EH (cell line): ENCODE measurements at places on chromosomes 6 and 20.

- DNase-seq = peak; percentile 93
These were observed 51.1 kb downstream of the TCP11 start for GRCh38 chr6:35089935-35090505.

- DNase-seq = no peak
These were observed 32.0 kb downstream of the CFAP61 start for GRCh38 chr20:20084296-20084752.

GRCh38 chr20:49888212-49889000 is 26.9 kb downstream of the SPATA2 start:
- DNase-seq = peak; percentile 55

DNA sequence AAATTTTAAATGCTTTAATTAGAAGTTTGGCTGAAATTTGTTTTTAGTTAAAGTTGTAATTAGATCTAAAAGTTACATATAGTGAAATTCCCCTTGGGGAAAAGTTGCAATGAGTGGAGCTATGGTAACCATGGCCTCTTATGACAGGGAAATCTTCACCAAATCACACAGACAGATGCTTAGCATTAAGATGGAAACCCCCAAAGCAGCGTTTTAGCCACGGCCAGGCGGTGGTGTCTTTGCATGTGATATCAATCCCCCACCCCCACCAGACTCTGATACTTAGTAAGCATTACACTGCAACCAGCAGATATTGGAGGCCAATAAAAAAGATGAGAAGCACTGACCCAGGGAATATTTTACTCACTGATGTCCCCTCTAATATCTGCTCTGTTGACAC is 75.7 kb downstream of the REPS1 start:
- DNase-seq = no peak

DNA sequence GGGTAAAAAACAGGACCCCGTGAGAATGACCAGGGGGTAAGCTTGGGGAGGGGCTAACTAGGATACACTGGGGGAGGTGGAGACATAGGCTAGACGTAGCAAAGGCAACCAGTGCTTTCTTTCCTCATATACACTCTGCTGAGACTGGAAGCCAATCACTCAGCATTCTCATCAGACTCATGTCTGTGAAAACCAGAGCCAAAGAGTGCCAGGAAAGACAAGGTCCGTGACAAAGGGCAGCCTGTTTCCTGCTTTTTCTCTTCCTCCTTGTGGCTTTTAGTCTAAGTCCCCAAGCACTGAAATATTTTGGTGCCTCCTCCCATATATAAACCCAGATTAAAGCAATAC is 97.9 kb upstream of the NEDD9 start:
- DNase-seq = no peak

GRCh38 chr20:37347347-37347823 is 1.4 kb downstream of the SRC start:
- DNase-seq = no peak

DNA sequence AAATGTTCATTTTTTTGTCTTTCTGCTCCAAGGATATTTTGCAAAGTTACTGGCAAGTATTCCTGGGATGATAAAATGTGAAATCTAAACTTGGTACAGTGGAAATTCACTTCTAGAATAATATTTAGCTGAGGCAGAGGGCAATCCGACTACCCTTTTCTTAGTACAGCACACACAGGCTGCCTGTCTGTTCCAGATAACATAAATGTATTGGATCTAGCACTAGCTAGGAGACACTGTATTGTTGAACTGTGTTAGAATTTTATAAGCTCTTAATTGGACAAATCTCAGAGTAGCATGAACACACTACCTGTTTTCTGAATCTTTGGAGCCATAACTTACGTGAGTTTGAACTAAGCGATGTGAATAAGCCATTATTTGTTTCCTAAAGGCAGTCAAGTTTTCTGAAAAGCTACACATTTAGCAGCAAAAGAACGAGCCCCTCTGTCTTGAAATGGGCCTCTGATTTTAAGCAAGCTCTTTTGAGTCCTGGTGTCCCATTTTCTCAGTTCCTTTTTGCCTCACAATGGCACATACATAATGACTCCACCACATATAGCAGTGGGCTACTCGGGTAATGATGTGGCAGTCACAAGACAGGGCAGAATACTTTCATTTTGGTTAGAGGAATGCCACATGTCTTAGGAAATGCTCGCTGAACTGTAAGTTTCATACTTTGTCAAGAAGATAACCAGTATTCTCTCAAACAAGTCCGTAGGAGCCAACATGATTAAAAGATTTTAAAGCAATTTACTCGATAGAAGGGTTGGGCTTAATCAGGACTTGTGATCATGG is 116.5 kb upstream of the ESR1 start:
- peak; percentile 62 for DNase-seq

GRCh38 chr6:30682143-30683117 is 4.0 kb downstream of the PPP1R18 start:
- DNase-seq = peak; percentile 95

GRCh38 chr6:53578371-53578770 is 33.5 kb upstream of the GCLC start:
- no peak for DNase-seq
